ENCODE measurements at places on chromosomes 2 and 18.

DNA sequence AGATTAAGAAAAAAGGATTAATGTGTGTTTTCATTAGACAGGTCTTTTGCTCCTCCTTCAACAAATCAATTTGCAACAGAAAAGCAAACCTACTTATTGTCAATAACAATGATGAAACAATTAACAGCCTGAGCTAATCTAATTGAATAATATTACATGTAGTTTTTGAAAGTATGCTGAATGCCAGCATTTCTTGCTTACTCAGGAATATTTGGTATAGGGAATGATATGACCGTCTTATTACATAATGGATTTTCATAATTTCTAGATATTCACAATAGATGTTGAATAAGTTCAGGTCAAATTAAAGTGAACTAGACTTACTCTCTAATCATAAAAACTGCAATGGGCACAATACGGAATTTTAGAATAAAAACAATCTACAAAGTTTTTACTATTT is 1493.8 kb upstream of the NXPH2 start:
- DNase-seq, result no peak

GRCh38 chr18:25055076-25055475 is 296.9 kb downstream of the ZNF521 start:
- no peak for DNase-seq

GRCh38 chr18:9594823-9595596 is 19.3 kb downstream of the PPP4R1 start:
- no peak for DNase-seq

- no peak for DNase-seq
These were observed 137.2 kb downstream of the TFCP2L1 start for GRCh38 chr2:121147766-121148165.

DNA sequence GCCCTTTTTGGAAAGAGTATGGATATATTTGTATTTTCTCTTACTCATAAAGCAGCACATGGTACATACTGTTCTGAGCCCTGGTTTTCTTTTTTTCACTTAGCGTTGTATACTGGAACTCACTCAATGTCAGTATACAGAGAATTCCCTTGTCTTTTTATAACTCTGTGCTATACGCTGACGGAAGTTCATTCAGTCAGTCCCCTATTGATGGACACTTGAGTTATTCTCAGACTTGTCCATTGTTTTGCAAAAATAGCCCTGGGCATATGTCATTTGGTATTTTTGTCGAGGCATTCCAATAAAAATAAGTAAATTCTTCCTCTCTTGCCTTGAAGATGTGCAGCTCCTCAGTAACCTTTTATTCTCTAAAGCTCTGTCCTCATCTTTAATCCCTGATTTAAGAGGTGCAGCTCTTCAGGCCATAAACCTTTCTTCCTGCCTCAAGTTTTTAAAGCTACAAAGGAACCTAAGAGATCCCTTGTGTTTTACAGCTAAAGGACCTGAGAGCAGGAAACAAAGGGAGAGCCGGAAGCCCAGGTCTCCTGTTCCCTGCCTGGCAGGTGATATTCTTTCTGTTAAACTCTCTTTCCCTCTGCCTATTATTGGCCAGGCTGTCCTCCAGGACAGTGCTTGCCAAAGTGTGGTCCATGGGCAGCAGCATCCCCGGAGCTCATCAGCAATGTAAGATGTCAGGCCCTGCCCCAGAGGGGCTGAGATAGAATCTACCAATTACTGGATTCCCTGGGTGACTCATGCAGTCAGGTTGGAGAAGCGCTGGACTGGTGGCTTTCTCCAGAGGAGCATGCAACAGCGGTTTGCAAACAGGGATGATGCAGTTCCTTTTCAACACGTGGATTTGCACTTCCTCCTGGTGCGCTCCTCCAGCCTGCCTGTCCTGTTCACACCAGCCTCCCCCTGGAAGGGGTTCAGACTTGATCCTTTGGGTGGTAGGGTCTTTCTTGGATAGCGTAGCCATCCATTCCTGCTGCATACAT is 158.0 kb downstream of the NEDD4L start:
- DNase-seq, result no peak

DNA sequence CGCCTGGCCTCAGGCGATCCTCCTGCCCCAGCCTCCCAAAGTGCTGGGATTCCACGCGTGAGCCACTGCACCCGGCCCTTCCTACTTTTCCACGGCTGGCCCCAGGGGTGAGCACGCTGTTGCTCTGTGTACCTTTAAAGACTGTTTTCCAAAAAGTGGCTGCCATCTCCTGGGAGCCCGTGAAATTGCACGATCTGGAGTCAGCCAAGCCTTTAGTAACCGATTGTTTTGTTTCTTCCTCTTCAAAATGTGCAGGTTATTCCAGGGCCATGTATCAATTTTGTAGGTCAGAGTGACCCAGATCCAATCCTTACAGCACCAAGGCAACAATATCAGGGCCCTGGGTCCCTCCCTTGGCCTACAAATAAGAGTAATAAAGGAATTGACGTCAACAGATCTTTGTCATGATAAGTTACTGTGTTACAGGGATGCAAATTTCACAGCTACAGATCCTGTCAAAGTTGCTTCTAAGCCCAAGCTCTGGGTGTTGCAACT is 135.6 kb upstream of the ZNF236 start:
- no peak for DNase-seq

- DNase-seq, result no peak
These were observed 1.1 kb upstream of the BOLL start for GRCh38 chr2:197786010-197786877.

DNA sequence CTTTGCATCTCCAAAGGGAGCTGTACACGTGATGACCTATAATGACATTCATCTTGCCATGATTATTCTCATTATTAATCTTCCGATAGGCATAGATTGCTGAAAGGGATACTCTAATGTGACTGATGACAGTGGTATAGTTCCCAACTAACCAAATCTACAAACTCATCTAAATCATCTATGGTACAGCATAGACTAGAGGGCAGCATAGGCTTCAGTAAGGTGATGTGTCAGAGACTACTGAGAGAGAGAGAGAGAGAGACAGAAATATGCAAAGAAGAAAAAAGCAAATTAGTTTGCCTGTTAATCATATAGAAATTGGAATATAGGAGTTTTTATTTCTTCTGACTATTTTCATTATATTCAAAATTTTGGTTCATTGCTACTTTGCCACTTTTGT is 89.3 kb downstream of the CSRNP3 start:
- DNase-seq, result no peak

DNA sequence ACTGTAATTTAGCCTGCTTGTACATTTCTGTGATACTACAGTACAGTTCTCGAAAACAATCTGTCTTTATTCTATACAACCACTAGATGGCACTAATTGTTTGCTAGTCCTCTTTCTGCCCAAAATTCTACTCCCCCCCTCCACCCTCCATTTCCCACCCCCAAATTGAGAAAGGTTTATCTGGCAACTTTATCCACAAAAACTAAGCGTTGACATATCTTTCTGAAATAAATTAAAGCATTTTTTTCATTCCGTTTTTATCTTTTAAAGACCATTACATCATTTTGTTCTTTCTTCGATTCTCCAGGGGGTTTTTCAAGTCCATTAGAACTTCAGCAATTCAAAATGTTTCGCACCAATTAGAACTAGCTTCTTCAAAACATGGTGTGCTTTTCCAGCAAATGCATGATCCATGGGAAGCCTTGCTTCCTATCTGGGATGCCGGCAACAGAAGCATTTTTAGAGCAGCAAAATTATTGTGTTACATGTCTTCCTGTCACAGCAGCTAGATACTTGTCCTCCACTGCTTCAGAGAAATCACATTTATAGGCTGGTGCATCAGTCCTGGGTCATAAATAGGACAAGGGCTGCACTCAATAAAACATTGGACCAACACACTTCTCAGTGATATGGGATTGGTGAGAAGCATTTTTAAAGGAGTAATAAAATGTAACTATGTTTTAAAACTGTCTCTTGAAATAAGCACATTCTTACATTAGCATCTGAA is 241.3 kb downstream of the PAX3 start:
- DNase-seq, result no peak

GRCh38 chr2:220315098-220315823 is 687.8 kb downstream of the SLC4A3 start:
- DNase-seq, result no peak

- no peak for DNase-seq
These were observed 323.4 kb downstream of the GALNT13 start for GRCh38 chr2:154194909-154195643.

GRCh38 chr2:122186761-122187222 is 431.3 kb downstream of the TSN start:
- DNase-seq, result no peak

DNA sequence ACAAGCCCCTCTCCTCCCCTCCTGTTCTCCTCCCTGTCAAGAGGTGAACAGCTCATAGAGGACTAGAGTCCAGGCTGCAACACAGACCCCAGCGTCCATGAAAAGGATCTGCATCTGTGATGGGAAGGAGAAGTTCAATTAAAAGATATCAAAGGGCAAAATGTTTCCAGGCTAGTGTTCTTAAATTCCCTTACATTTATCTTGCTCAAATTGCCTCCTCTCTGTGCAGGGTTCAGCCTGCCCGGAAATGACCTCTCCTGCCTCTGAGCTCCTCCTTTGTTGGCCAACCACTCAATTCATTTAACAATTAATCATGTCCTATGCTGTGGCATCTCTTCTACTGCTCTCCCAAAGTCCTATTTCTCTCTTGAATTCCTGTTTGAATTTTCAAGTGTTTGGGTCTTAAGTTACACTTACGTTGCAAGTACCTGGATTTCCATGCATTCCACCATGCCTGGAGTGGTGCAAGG is 105.3 kb downstream of the TSN start:
- DNase-seq, result no peak

- no peak for DNase-seq
These were observed 84.9 kb upstream of the EPB41L3 start for GRCh38 chr18:5628512-5629255.

DNA sequence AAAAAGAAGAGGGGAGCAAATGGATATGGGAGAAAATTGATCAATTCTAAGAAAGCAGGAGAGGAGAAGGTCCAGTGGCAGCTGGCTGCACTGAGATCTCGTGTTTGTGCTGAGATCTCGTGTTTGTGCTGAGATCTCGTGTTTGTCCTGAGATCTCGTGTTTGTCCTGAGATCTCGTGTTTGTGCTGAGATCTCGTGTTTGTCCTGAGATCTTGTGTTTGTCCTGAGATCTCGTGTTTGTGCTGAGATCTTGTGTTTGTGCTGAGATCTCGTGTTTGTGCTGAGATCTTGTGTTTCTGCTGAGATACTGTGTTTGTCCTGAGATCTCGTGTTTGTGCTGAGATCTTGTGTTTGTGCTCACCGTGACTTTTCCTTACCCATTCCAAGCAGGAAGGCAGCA is 254.4 kb downstream of the BCL2 start:
- no peak for DNase-seq

GRCh38 chr2:184030989-184031388 is 567.3 kb upstream of the ZNF804A start:
- no peak for DNase-seq

DNA sequence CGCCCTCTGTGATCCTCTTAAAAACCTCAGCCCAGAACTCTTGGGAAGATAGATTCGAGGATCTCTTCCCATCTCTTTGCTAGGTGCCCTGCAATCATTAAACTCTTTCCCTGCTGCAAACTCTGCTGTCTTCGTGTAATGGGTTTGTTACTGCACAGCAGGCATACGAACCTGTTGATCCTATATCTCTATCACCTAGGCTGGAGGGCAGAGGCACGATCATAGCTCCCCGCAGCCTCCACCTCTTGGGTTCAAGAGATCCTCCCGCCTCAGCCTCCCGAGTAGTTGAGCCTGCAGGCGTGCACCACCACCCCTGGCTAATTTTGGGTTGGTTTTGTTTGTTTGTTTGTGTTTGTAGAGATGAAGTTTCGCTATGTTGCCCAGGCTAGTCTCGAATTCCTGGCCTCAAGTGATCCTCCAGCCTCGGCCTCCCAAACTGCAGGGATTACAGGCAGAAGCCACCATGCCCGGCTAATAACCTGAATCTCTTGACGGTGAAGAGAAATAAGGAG is 493 bp upstream of the BBS5 start:
- no peak for DNase-seq

GRCh38 chr2:23534771-23535170 is 149.8 kb downstream of the KLHL29 start:
- no peak for DNase-seq

DNA sequence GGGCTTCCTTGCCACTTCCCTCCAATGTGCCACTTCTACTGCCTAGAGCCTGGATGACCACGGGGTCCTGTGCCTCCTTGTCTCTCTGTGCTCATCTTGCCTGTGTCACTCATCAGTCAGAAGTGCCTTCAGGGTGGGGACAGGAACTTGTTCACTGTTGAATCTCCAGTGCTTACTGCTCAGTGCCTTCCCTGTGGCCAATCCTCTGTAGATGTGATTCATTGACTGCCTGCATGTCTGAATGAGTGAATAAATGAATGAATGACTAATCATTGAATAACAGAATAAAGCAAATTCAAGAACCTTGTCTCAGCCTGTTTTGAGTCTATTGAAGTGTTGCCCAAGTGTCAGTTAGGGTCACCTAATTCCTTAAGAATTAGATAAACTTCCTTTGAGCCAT is 42.3 kb upstream of the FAM136A start:
- no peak for DNase-seq

- DNase-seq, result no peak
These were observed 738.6 kb upstream of the FAM98A start for GRCh38 chr2:34337735-34338134.

- no peak for DNase-seq
These were observed 309.7 kb downstream of the IRS1 start for GRCh38 chr2:226489775-226490541.

GRCh38 chr2:133143645-133144044 is 424.6 kb downstream of the NCKAP5 start:
- DNase-seq, result no peak

GRCh38 chr2:32926708-32927084 is 20.1 kb upstream of the LTBP1 start:
- DNase-seq, result no peak

DNA sequence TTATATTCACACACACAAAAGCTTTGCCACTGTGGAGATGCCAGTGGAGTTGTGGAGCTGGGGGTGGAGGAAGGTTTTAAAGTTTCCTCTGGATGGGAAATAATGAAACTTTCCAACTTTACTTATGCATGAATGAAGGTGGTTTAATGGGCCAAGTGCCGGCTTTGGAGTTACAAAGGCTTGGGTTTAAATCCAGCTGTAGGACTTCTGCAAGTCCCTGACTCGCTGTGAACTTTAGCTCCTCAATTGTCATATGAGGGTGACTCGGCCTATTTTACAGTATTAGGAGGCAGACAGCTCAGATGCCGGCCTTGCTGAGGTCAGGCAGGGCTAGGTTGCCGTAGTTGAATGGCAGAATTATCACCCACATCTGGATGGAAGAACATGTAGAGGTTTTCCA is 415.8 kb upstream of the TRIB2 start:
- no peak for DNase-seq

- no peak for DNase-seq
These were observed 21.4 kb downstream of the POLE4 start for GRCh38 chr2:74979844-74980243.
